BJ (cell line): ENCODE measurements at places on chromosomes 12 and 14.

GRCh38 chr12:63888908-63889635 lies 44.6 kb downstream of the SRGAP1 start:
- DNase-seq, result no peak

DNA sequence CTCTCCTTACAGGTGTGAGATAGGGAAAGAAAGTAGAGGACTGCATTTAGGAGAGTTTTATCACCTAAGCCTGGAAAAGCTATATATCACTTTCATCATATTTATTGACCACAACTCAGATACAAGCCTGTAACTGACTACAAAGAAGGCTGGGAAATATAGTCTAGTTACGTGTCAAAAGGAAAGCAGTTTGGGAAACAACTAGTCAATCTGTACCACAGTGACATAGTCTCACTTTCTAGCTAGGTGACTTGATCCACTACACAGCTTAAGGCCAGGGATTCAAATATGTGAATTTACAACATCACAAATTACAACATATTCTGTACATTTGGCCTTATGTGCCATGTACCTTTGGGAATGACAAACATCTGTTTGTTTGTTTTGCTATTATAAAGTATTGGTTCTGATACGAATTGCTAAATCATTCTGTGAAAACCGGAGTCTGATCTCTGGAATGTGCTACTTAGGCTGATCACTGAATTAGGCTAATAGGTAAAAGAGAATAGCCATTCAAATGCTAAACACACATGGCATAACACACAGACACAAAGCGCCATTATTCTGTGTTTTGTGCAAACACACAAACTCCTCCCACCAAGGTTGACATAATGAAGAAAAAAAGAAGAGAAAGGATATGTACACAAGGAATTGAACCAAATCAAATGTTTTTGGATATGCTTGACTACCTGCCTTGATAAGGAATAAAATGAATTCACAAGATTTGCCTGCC lies 279.8 kb downstream of the DUSP6 start:
- DNase-seq, result no peak

- no peak for DNase-seq
Observed at GRCh38 chr12:78881685-78882084, 17.1 kb downstream of the SYT1 start.

DNA sequence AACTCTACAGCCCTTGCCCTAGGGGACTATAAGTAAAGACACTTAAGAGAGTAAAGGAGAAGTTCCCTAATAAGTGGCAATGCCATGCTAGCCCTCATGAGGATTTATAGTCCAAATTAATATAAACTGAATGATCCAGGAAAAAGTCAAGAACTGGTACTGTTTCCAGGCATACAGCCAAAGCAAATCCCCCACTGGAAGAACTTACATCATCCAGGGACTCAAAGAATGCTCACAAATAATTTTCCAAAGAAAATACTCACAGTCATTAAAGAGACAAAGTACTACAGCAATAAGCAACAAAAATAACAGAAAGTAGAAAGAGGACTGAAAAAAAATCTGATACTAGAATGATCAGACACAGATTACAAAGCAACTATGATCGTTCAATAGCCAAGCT lies 79.7 kb upstream of the RAP1B start:
- peak; percentile 62 for DNase-seq

GRCh38 chr12:52004042-52004648 lies 2.6 kb upstream of the TAMALIN start:
- DNase-seq, result no peak

DNA sequence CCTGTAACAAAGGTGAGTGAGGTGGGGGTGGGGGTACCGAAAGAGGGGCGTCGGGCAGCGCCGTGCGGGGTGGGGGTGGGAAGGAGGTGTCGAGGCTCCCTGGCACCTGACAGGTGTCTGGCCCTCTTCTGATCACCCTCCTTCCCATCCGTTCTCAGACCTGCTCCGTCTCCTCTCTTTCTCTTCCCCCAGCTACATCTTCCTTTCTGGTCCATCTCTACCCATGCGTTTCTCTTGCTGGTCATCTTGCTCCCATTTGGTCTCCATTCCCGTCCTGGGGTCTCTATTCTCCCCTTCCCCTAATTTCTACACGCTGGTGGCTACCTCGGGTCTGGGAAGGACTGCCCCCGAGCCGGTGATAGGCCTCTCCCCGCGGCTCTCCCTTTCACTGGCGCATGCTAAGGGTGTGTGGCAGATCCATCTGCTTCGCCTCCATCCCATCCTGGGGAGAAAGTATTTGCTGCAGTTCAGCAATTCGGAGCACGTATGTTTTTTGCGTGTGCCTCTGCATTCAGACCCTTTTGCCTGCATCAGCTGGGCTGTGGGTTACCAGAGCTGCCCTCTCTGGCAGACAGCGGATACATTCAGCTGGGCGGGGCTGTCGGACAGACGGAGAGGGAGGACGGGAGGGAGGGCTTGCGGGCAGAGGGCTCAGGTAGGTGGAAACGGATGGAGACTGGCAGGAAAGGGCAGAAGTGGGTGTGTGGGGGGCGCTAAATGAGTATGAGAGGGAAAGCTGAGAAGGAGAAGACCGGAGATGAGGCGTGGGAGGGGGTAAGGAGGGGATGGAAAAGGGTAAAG lies 730 bp downstream of the CLSTN3 start:
- no peak for DNase-seq
